ENCODE measurements at places on chromosomes 6 and 20.

DNA sequence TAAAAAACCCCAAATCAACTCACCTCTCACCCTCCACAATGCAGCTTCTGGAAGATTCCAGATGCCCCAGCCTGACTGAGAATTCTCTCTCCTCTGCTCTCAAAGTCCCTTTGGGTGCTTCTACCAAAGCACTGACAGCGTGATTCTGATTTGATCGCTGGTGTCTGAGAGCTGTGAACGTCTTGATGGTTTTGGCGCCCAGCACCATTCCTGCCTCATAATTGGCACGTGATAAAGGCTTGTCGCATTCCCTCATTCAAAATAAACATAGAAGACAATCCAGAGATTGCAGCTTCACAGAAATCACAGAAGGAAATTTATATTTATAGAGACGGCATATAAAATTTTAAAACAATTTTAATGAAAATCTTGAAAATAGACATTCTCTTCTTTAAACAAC, 24.1 kb upstream of the ECI2 start:
- DNase-seq = no peak

GRCh38 chr6:115120391-115120790, 777.6 kb upstream of the HS3ST5 start:
- DNase-seq = no peak

DNA sequence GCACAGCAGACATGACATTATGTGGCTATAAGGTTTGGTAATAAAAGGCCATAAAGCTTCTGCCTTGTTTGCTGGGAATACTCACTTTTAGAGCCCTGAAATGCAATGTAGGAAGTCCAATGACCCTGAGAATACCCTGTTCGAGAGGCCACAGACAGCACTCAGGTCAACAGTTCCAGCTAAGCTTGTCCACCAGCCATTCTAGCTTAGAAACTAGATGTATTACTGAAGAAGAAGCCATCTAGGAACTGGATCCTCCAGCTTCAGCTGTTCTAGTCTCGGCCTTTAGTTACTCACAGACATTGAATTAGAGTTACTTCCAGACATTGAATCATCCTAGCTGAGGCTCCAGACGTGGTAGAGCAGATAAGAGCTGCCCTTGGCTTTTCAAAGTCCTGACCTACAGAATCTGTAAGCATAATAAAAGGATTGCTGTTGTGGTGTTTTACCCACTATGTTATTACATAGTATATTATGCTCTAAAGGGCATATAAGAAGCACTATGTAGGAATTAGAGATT, 84.9 kb downstream of the MMS22L start:
- DNase-seq = no peak

- peak; percentile 60 for DNase-seq
Observed at GRCh38 chr6:17703256-17703694, 3.5 kb downstream of the NUP153 start.

DNA sequence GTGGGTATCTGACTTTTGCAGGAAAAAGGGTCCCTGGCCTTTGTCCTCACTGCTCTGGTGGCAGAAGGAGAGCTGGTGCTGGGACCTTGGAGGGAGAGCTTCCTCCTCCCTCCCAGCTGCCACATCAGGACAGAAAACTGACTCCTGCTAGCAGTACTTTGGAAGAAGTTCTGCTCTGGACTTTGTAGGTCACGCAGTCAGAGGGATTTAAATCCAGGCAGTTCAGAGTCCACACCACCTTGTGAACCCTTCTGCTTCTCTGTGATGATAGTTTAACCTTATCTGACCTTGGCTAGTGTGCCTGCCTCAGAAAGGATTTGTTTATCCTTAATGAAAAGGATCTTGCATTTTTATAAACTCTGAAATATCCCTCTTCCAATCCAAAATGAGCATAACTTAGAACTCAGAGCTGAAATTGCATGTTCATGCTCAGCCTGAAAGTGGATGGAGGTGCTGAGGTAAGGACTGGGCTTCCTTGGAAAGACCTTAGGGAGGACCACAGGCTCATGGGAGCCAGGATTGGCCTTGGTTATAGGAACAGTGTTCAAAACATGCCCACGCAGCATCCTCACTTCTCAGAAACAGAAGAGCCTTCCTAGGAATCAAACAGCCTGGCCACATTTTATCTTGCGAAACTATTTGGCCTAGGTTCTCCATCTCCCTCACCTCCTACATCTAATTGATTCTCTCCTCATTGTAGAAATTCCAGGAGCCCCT, 123.9 kb upstream of the SASH1 start:
- no peak for DNase-seq

GRCh38 chr6:118905851-118906250, 11.9 kb downstream of the ASF1A start:
- no peak for DNase-seq

DNA sequence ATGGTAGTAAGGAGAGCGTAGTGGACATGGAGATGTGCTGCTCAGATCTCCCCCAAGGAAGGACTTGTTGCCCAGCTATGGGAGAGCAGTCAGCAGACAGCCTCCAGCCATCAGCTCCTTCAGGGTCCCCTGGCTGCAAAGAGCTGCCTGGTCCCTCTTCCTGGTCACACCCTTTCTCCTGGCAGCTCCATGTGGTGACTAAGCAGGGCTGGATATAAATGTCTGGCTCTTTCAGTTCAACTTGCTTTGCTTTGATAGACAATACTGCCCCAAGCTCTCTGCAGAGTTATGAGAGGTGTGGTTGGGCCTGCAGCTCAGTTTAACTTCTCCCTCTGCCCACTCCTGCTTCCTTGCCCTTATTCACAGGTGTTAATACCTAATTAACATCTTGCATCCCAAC, 64.1 kb upstream of the DDR1 start:
- no peak for DNase-seq

- no peak for DNase-seq
Observed at GRCh38 chr6:122930252-122931180, 65.5 kb upstream of the CLVS2 start.

GRCh38 chr6:125952764-125953501, 3.6 kb upstream of the HINT3 start:
- peak; percentile 75 for DNase-seq

DNA sequence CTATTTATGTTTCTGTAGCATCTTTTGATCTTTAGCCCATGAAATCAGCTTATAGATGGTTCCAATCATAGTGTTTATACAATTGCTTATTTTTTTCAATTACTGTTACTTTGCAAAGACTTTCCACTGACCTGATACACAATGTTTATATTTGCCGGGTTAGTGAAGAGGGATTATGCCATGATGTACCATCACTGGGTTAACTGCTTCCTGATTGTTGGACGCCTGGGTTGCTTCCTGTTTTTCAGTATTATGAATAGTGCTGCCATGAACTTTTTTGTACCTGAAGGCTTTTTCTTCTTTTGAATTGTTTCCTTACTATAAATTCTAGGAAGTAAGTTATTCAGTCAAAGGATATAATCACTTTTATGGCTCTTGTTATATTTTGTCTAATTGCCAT, 6.9 kb downstream of the MANBAL start:
- DNase-seq = no peak

GRCh38 chr6:157226761-157227160, 96.6 kb downstream of the TMEM242 start:
- DNase-seq = no peak

- DNase-seq = no peak
Observed at GRCh38 chr6:34295721-34296120, 46.9 kb upstream of the SMIM29 start.

DNA sequence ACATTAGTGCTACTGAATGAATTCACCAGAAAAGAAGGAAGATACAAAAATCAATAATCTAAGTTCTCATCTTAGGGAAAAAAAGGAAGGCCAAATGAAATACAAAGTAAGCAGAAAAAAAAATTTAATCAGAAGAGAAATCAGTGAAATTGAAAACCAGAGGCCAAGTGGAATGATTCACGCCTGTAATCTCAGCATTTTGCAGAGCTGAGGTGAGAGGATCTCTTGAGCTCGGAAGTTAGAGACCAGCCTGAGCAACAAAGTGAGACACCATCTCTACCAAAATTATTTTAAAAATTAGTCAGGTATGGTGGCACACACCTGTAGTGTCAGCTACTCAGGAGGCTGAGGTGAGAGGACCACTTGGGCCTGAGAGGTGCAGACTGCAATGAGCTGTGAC, 21.2 kb upstream of the ASF1A start:
- no peak for DNase-seq

GRCh38 chr6:170162775-170163404, 128.0 kb downstream of the DLL1 start:
- DNase-seq = no peak

GRCh38 chr20:20551409-20551808, 161.0 kb downstream of the RALGAPA2 start:
- no peak for DNase-seq

GRCh38 chr20:32767418-32768198, 5.4 kb downstream of the DNMT3B start:
- no peak for DNase-seq

DNA sequence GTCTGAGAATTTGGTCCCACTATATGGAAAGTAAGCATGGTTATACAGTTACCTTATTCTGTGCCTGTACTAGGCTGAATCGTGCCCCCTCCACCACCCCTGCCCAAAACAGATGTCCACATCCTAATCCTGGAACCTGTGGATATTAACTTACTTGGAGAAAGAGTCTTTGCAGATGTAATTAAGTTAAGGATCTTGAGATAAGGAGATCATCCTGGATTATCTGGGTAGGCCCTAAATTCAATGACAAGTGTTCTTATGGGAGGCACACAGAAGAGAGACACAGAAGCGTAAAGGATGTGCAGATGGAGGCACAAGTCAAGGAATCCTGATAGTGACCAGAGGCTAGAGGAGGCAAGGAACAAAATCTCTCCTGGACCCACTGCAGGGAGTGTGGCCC, 116.7 kb upstream of the MAN1A1 start:
- no peak for DNase-seq

DNA sequence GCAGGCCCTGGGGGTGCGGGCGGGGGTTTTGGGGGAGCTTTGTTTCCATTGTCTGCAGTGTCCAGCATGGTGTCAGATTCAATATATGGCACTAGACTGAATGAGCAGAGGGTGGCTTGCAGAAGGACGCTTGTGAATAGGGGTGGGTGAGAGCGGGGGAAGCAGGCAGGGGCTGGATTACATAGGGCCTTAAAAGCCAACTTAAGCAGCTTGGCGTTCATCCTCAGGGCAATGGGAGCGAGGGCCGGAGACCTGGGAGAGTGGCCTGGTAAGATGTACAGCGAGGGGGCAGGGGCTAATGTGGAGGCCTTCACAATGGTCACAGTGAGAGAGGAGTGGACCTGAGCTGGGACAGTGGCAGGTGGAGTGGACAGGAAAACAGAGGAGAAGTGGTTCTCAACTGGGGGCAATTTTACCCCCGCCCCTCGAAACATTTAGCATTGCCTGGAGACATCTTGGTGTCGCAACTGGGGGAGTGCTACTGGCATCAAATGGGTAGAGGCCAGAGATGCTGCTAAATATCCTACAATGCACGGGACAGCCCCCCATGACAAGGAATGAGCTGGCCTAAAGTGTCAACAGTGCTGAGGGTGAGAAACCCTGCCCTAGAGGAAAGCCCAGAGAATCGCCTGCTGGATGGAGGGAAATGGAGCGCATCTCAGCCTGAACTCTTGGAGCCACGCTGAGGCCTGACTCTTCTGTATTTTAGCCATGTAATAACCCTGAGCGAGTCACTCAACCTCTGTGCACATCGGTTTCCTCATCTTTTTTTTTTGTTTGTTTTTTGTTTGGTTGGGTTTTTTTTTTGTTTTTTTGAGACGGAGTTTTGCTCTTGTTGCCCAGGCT, 15.1 kb upstream of the BAK1 start:
- DNase-seq = no peak

DNA sequence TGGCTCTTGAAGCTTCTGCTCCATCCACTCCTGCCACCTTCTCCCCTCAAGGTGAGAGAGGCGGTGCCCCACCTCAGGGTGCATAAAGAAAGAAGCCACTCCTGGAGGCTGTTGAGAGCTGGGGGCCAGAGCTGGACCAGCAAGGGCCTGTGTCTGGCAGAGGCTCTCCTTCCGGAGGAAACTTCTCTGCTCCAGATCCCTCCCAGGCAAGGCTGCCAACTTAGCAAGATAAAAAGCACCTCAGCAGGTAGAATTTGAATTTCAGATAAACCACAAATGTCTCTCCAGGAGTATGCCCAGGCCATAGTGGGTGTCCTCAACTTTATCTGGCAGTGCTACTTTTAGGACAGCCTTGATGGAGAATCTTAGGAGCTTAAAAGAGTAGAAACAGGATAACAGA, 13.8 kb downstream of the UNC93A start:
- no peak for DNase-seq

- DNase-seq = peak; percentile 76
Observed at GRCh38 chr6:145112711-145113148, 622.6 kb downstream of the EPM2A start.

DNA sequence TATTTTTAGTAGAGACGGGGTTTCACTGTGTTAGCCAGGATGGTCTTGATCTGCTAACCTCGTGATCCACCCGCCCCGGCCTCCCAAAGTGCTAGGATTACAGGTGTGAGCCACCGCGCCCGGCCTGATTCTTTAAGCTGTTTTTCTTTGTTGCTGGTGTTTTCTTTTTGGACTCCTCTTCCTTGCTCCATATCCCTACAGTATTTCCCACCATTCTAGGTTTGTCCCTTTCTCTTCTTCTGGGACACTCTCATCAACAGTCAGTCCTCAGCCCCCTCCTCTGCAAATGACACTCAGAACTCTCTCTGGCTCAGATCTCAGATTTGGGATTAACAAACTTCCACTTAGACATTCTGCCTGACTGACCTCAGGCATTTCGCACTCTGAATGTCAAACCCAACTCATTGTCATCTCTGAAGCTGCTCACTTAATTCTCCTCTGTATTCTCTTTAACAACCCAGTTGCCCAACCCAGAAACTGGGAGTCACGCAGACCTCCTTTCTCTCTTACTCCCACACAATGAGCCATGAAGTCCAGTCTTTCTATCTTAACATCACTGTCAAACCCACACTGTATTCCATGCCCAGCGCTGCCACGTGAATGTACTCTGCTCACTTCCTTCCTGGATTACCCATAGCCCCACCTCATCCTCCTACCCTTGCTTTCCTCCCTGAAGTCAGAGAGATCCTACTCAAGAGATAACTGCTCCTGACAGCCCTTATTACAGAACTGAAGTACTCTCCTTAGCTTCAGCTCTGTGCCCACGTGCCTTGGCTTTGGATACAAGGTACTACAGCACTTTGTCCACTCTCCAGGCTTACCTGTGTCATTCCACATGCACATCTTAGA, 2.6 kb downstream of the MPIG6B start:
- DNase-seq = no peak

DNA sequence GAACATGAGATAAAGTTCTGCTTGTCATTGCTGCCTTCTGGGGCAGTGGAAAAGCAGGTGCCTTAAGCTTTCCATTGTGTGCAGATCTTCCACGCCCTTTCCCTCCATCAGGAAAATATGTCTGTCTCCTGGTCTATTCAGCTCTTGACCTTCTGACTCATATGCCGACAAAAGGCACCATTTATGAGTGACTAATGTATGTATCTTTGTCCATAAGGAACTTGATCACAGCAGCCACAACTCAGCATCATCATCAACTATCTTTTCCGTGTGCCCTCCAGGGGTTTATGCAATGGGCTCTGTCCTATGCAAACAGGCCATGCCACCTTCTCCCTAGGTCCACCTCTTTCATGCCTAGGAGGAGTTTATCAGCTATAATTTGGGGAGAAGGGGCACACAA, 102.7 kb upstream of the QKI start:
- DNase-seq = no peak
